Foreskin fibroblast (primary cell): ENCODE measurements at places on chromosomes 3 and 15.

GRCh38 chr3:101151286-101151913 lies 158.2 kb upstream of the ABI3BP start:
- peak; percentile 53 for DNase-seq

- no peak for DNase-seq
Observed at GRCh38 chr3:9804996-9805395, 5.1 kb upstream of the TTLL3 start.

DNA sequence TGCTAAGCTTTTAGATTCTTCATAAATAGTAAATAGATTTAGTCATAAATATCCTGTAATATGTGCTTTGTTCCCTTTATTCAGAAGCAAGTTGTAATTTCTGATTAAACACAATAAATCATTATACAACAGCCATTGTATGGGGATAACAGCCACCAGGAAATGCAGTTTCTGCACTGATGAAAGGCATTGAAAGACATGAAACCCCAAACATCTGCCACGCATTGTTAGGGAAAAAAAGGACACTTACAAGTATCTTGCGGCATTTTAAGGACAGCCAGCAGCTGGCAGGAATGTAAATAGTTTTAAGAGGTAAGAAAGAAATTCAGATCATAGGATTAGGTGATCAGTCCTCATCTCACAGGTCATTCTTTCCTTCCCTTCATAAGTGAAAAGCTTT lies 801.1 kb upstream of the LMCD1 start:
- no peak for DNase-seq

DNA sequence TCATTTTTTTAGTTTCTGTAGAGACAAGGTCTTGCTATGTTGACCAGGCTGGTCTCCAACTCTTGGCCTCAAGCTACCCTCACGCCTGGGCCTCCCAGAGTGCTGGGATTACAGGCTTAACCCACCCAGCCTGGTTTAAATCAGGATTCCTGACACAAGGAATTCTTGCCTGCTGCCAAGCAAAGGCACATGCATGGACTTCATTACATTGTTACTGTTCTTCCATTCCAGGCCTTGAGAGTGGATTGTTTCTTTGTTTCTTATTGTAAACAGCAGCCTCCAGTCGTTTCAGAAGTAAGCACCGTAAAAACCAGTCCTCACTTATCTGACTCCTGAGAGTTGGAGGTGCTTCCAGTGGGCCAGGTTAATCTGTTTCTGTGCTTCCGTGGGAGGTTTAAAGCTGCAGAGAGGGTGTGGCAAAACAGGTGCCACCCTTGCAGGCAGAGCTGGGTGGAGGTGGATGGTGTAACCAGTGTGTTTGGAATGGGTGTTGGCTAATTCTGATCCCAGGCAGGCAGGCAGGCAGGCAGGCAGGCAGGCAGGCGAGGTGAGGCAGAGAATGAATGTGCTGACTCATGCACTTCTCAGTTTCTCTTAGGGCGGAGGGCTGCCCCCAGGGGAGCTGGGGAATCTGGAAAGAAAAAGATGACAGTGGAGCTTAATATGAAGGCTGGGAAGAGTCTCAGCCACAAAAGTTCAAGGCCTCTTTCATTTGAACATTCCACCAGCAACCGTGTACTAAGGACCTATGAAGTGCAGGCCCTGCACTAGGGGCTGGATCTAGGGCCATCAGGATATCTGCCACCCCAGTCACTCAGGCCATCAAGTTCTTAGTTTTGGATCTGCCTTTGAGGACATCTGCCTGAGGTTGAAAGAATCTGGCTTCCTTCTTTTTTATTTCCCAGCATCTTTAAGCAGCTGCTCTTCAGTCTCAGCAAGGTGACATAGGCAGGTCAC lies 37.0 kb upstream of the CDCP1 start:
- DNase-seq: peak; percentile 72

- DNase-seq: peak; percentile 46
Observed at GRCh38 chr3:42051384-42052131, 39.6 kb upstream of the TRAK1 start.

GRCh38 chr3:43046583-43046982 lies 59.3 kb downstream of the POMGNT2 start:
- DNase-seq: no peak

- no peak for DNase-seq
Observed at GRCh38 chr15:89341316-89342005, 6.8 kb upstream of the POLG start.

GRCh38 chr3:150920236-150920635 lies 15.0 kb upstream of the MINDY4B start:
- DNase-seq: no peak

- DNase-seq: peak; percentile 20
Observed at GRCh38 chr3:13308380-13308801, 111.7 kb downstream of the NUP210 start.

DNA sequence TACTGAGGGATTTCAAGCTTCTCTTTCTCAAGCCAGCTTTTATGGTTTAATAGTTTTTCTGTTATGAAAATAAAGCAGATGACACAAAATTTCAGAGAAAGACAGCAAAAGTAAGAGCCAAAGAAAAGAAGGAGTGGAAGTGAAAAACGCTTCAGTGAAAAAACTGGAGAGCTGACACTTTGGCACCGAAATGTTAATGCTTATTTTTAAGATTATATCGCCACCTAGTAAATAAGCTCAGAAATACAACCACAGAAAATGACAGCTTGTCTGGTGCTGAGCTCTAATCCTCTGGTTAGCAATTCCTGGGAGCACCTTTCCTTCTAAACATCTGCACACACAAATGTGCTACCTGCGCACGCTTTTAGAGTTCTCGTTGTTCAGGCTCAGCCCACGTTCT lies 101.6 kb downstream of the ZPLD1 start:
- peak; percentile 39 for DNase-seq

DNA sequence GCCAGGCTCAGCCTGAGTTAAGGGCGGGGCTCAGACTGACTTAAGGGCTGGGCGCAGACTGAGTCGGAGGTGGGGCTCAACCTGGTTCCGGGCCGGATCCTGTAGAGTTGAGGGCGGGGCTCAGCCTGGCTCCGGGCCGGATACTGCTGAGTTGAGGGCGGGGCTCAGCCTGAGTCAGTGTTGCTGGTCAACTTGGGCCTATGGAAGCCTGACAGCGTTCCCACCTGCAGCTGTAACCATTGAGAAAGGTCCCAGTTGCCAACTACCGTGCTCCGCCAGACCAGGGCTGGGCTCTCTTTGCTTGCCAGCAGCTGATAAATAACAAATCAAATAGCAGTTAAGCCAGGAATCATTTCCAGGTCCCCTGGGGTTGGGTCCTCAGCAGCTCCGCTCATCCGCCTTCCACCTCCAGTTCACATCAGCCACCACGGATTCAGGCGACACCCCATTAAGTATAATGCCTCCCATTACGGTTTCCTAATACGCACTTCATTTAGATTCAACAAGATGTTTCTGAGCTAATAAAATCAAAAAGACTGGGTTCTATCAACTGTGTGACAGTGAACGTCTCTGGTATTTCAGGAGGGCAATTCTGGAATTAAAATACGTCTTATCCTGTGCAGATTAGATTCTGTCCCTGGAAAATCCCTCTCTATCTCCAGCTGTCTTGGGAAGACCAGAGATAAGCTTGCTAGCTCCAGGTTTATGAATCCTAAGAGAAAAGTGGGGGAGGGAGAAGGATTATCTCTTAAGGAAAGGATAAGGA lies 7.3 kb downstream of the GRIP2 start:
- no peak for DNase-seq

- peak; percentile 84 for DNase-seq
Observed at GRCh38 chr15:47331829-47332393, 385.4 kb upstream of the SEMA6D start.

GRCh38 chr15:63441266-63441665 lies 59.6 kb upstream of the CA12 start:
- DNase-seq: no peak

- no peak for DNase-seq
Observed at GRCh38 chr3:171277456-171278298, 182.5 kb downstream of the TNIK start.

DNA sequence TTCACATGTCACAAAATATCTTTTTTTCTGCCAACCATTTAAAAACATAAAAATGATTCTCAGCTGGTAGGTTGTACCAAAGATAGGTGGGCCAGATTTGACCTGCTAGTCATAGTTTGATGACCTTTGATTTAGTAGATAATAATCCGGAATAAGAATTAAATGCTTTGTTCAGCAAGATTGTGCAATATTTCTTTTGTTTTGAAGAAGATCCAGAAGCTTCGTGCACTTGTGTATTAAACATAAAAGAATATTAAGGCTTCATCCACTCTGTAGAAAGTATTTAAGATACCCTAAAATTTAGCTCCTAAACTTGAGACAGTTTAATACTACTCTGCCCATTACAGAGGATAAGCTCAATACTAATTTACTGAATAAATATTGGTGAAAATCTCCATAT lies 258.4 kb downstream of the ADAMTSL3 start:
- no peak for DNase-seq
